PC-3 (cell line): ENCODE measurements at places on chromosomes 6 and 20. TPM values are rescaled to one million over a fixed set of nuclear protein-coding genes. Genes with fewer than 3 reads are reported as not detected.

Gene PGC
- not detected in 2 replicates for total RNA-seq

Gene PLG
- not detected in 2 replicates for total RNA-seq

Gene TULP1
- total RNA-seq: not detected in 2 replicates

Gene TUBB2B
- 5.1 and 6.5 TPM in 2 replicates for total RNA-seq

Gene XKR7
- not detected in 2 replicates for total RNA-seq

Gene UQCC2
- 70.0 and 107 TPM in 2 replicates for total RNA-seq

Gene ADGRF4
- total RNA-seq: 3.4 and 4.2 TPM in 2 replicates

Gene MOXD1
- 5.0 and 9.9 TPM in 2 replicates for total RNA-seq

Gene PTCHD4
- not detected in 2 replicates for total RNA-seq

Gene CHD6
- 19.5 and 34.7 TPM in 2 replicates for total RNA-seq
